ENCODE measurements at places on chromosomes 6 and 20. TPM values are rescaled to one million over a fixed set of nuclear protein-coding genes. Genes with fewer than 3 reads are reported as not detected.

GRCh38 chr6:112289038-112289566 is 34.7 kb upstream of the LAMA4 start:
- no peak for DNase-seq

DNA sequence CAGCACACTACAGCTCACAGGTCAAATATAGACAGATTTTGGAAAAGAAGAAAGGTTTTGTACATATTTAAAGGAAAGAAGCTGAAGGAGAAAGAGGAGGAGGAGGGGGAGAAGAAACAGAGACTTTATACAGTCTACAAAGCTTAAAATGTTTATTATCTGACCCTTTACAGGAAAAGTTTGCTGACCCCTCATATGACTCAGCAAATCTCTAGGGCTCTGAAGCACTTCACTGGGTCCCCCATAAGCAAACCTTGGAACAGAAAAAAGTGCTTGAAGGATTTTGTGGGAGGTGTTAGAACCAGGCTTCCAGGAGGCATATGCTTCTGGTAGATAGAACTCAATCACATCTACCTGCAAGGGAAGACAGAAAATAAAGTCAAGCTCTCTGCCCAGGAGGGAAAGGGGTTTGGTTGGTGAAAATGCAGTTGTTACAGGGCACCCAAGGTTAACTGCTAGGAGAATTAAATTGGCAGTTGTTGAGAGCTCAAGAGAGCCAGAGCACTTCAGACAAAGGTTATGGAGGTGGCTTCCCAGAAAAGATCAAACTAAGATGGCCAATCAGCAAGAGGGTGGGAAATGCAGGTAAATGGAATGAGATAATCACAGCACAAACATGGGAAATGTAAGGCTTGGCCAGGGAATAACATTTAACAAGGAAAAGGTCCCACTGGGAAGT is 207.4 kb upstream of the SGK1 start:
- no peak for DNase-seq

GRCh38 chr6:9487128-9487527 is 927.7 kb downstream of the TFAP2A start:
- no peak for DNase-seq

DNA sequence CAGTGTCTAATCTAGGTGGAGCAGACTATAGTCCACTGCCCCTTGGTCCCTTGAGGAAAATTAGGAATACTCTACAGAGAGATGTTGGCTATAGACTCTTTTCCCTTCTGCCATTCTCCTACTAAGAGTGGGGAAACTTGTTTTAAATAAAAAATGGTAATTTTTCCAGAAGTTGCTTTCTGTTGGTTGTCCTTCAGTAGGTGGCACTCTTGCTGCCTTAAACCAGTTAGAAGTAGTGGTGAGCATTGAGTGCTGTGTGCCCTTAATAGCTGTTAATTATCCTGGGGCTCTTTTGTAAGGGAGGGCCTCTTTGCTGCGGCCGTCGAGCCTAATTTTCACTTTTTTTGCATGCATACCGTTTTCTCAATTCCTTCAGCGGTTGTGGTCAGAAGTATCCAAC is 2.8 kb downstream of the CMTR1 start:
- DNase-seq: no peak

The THBS2 gene
- not detected for total RNA-seq

DNA sequence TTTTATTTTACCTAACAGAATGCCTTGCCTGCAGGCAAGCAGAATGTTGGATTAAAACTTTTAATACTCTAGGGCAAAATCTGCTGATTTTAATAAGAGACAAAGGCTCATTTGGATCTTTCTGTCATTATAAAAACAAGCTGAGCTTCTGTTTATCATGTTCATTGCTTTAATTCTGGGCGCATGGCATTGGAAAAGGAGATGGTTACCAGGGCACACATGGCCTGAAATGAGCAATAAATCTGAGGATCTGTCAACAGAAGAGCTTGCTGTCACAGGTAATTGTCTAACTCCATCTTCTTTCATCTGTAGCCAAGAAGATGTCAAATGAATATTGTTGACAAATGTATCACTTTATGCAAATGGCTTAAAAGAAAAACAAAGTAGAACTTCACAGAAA is 439.6 kb downstream of the DOK5 start:
- no peak for DNase-seq

DNA sequence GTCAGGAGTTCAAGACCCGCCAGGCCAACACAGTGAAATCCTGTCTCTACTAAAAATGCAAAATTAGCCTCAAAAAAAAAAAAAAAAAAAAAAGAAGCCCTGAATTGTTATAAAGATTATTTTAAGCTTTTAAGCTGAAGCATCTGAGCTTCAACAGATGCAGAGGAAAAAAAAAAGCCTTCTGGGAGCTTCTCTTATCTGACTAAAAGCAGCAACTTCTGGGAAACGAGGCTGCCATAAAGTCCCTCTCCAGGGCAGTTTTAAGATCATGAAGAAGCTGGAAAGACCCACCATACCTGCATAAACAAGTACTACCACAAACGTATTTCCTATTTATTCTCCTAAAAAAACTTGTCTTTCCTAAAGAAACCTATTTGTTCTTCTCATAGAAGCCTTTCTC is 3.6 kb downstream of the SERINC3 start:
- no peak for DNase-seq

DNA sequence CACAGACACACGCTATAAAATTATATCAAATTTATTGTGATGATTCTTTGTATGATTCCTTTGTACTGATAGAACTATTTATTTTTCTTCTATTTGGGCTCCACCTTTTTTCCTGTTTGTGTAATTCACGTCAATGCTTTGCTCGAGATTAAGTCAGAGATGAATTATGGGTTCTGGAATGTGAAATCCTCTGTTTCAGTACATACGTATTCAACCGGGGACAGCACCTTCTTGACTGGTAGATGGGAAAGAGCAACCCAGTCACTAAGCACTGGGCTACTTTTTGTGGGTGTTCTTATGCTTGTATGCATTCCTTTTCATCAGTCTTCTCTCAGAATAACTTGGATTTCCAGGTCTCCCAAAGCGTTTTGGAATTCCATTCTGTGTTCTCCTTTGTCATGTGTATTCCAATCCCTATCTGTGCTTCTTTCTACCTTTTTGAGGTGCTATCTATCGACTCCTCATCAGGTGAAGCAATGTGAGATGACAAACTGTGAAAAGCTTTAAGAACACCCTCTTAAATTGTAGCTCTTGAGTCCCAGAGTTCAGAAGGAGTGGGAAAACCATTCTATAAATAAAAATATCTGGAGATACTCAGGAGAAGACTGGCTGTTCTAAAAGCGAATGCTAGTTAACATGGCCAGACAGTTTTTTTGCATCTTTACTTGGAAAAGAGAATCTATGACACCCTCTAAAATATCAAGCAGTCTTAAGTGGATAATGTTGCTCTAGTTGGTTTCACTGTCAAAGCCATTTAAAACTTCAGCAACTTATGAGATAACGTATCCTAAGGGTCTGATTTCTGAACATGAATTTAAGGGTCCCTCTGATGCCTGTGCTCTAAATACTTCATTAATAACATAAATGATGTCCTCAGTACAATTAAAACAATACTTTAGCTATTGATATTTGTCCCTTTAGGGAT is 197.7 kb upstream of the PREP start:
- no peak for DNase-seq
